Pulmonary artery endothelial cell (primary cell): ENCODE measurements at places on chromosomes 4 and X.

DNA sequence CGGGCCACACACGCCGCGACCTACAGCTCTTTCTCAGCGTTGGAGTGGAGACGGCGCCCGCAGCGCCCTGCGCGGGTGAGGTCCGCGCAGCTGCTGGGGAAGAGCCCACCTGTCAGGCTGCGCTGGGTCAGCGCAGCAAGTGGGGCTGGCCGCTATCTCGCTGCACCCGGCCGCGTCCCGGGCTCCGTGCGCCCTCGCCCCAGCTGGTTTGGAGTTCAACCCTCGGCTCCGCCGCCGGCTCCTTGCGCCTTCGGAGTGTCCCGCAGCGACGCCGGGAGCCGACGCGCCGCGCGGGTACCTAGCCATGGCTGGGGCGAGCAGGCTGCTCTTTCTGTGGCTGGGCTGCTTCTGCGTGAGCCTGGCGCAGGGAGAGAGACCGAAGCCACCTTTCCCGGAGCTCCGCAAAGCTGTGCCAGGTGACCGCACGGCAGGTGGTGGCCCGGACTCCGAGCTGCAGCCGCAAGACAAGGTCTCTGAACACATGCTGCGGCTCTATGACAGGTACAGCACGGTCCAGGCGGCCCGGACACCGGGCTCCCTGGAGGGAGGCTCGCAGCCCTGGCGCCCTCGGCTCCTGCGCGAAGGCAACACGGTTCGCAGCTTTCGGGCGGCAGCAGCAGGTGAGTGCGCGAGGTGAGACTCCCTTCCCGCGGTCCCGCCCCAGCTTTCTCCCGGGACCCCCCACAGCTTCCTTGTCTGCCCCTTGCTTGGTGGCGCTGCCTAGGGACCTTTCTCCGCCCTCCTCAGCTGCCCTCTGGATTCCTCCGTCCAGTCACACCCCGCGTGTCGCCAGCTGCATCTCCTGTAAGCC, 678 bp downstream of the BMP3 start:
- DNase-seq, result no peak

DNA sequence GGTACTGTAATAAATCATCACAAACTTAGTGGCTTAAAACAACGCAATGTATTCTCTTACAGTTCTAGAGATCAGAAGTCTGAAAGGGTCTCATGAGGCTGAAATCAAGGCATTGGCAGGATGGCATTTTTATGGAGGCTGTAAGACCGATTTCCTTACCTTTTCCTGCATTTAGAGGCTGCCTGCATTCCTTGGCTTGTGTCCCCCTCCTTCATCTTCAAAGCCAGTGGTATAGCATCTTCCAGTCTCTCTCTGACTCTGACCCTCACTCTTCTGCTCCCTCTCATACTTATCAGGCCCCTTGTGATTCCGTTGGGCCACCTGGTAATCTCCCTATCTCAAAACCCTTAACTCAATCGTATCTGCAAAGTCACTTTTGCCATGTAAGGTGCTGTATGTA, 258.2 kb upstream of the JADE1 start:
- DNase-seq, result no peak

- no peak for DNase-seq
Observed at GRCh38 chr4:177190995-177191580, 118.6 kb upstream of the NEIL3 start.

DNA sequence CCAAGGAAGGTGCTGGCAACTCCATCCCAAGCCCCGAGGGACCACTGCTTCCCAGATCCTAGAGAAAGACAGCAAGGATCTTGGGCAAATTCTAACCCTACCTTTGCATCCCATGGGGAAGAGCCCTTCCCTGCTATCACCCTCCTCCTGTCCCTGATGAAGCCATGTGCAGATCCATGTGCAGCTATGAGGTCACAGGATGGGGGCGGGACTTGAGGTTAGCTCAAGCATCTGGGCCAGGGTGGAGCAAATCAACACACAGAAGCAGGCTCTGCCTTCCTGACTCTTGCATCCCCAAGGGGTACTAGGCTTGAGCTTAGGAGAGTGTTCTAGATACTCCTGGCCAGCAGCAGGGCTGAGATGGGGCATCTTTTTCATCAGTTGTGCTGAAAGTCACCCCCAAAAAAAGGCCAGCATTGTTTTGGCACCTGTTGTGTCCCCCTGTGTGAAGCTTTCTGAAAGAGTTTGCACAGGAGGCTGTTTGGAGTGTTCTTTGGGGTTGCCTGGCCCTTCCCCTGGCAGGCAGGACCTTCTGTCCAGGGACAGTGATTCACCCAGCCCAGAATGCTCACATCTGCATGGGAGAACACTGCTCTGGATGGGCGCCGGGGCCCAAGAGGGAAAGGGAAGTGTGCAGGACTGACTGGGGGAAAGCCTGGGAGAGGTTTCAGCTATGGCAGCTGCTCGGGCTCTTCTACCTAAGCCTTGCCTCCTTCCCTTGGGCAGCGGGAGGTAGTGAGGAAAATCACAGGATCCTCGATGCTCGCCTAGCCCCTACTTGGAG, 50.8 kb downstream of the PRPS1 start:
- no peak for DNase-seq

DNA sequence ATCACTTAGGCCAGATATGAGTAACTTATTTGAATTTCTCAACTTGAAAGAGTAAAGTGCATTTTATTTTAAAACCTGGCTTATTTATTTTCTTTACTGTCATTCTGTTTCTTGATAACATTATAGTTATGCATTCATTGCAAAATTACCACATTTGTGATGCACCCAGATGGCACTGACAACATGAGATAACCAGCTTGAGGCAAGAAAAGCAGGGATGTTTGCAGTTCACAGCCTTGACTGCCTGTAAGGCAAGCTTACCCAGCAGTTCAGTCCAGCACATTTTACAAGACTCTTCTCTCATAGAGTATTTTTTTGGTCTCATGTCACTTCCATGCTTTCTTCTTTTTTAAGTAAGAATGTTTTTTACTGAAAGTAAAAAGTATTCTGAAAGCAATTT, 25.3 kb upstream of the EPGN start:
- no peak for DNase-seq
